ENCODE measurements at places on chromosomes 1 and 21.

- DNase-seq: no peak
Measured at GRCh38 chr1:8598060-8598724, 219.2 kb downstream of the RERE start.

GRCh38 chr1:79741720-79742421 lies 735.3 kb upstream of the ADGRL4 start:
- DNase-seq: no peak

DNA sequence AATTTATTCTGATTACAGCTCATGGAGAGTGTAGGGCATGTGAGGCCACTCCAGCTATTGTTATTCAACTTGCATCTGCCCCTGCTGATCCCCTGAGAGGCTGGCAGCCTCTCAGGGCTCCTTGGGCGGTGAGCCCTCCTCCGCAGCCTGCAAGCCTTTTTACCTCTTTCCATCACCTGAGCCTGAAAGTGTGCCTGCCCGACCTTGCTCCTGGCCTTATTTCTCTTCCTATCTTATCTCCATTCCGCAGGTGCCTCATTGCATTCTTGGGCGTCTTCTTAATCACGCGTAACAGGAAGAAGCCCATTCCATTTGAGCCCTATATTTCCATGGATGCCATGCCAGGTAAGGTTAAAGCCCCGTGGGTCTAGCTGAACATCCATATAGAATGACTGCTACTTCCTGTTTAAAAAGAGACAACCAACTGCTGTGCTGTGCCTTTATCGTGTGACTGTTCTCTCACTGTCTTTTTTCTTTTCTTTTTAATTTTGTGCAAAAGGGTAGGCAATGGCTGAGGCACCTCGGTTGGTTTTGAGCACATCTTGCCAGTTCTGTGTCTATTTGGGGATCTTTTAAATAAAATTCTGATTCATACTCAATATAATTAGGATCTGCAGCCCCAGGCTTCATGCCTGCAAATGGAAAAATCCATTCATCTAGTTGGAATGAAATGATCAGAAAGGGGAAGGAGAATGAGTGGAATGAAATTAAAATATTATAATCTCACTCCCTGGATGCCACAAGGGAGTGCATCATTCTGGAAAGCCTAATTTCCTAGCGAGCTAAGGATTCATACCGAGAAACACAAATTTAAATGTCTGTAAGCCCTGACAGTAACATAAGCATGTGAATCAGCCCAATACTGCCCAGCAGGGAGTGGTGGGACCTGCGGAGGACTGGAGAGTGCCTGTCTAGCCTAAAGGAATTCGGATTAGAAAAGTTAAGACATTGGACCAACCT lies 38.6 kb upstream of the RCAN3 start:
- DNase-seq: no peak

- no peak for DNase-seq
Measured at GRCh38 chr1:60637651-60638050, 444.7 kb upstream of the NFIA start.

GRCh38 chr1:90706437-90707362 lies 10.4 kb downstream of the BARHL2 start:
- no peak for DNase-seq

GRCh38 chr1:223829678-223830077 lies 16.1 kb downstream of the TP53BP2 start:
- no peak for DNase-seq

GRCh38 chr1:163842571-163842970 lies 520.8 kb downstream of the NUF2 start:
- no peak for DNase-seq

- DNase-seq: no peak
Measured at GRCh38 chr1:50610563-50610962, 187.3 kb upstream of the DMRTA2 start.

DNA sequence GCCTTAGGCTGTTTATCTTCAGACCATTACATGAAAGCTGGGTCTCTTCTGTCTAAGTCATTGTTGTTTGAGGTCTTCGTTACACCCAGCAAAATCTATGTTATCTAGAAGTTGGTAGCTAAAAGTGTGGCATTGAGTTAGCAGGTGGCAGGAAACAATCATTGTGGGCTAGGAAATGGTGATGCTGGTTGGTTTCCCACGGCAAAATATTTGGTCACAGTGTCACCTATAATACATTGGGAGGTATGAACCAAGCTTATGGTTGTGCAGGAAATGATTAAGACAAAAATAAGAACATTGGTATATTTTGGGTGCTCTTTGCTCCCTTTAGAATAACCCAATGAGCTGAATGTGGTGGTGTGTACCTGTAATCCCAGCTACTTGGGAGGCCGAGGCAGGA lies 169.7 kb downstream of the TRIM33 start:
- DNase-seq: no peak

GRCh38 chr1:35762141-35762540 lies 7.6 kb downstream of the CLSPN start:
- no peak for DNase-seq

DNA sequence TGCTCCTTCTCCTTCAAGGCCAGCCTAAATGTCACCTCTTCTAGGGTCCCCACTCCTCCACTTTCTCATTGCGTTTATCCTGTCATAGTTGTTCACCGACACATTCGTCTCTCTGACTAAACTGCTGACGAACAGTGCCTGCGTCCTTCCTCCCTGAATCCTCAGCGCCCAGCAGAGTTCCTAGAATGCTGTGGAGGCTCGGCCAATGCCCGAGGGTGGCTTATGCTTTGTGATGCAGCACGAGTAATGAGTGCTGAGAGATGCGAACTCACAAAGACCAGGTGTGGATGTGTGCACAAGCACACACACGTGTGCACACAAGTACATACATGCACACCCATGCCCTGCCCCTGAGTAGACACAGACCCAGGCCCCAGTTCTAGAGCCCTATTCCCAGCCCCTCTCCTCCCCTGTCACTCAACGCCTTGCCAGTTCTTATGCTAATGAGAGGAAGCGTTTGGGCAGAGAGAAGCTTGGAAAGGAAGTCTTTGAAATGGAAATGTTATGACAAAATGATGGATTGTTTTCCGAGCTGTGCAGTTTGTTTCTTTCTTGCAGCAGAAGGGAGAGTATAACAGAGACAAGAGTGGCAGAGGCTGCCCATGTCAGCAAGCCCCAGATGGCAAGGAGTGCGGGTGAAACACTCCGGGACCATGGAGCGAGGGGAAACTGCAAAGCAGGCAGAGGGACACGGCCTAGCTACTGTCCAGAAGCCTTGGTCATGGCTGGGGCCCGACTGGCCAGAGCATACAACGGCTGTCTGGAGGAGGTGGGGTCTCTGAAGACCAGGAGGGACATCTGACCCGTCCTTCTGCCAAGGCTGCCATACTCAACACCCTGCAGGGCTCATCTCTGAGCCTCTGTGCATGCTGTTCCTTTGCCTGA lies 24.2 kb downstream of the KCNA10 start:
- no peak for DNase-seq

DNA sequence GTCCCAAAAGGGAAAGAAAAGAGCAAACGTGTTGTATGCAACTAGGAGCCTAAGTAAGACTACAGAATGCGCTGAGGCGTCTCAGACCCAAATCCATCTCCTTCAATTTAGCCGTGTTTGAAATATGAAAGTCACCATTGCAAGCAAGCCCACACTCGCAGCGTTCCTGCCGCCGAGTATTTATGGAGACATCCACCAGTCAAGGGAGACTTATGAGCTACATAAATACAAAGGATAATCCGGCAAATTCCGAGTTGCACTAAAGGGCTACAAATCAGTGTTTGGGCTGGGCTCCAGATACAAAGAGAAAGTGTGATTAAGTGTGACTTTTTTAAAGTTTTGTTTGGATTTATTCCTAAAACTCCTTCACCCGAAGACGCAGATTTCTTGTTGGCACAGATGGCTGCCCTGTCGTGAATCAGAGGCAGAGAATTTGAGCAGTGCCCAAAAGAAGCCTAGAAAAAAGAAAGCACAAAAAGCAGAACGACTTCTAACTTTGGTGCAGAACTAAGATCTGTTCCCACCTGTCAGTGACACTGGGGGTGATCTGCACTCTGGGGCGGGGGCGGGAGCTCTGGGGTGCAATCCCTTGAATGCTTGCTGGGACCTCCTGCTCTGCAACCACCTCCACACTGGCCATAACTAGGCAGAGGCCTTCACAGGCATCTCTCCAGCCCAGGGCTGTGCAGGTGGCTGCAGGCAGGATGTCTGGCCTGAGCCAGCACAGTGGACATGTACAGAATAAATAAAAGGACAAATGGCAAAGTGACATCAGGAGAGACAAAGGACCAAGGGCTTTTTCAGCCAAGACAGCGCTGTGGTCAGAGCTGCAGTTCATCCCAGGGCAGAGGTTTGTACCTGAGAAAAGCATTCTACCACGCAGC lies 489.7 kb downstream of the NPHP4 start:
- no peak for DNase-seq

GRCh38 chr1:167076136-167076710 lies 14.0 kb downstream of the GPA33 start:
- no peak for DNase-seq

- DNase-seq: no peak
Measured at GRCh38 chr1:182656842-182657397, 27.5 kb downstream of the RGS8 start.

DNA sequence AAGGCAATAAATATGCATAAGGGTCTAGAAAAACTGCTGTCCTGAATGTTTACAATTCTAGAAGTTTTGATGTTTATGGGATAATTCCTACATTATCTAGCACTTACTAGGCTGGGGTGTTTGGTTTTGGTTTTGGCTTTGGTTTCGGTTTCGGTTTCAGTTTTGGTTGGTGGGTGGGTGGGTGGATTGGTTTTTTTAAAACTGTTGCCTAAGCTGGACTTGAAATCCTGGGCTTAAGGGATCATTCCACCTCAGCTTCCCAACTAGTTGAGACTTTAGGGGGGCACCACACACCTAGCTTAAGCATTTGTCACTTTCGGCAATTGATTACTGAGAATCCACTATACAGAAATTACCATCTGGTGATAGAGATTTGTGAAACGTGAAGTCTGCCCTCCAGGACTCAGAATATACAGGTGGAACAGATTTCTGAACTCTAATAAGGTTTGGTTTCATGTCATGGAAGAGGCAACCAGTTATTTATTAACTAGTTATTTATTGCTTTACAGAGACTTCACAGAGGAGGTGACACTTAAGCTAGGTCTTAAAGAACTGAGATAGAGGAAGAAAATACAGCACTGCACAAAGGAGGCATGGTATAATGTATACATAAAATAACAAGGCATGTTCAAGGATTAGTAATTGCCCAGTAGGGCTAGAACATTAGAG lies 69.6 kb downstream of the PIK3R3 start:
- no peak for DNase-seq

DNA sequence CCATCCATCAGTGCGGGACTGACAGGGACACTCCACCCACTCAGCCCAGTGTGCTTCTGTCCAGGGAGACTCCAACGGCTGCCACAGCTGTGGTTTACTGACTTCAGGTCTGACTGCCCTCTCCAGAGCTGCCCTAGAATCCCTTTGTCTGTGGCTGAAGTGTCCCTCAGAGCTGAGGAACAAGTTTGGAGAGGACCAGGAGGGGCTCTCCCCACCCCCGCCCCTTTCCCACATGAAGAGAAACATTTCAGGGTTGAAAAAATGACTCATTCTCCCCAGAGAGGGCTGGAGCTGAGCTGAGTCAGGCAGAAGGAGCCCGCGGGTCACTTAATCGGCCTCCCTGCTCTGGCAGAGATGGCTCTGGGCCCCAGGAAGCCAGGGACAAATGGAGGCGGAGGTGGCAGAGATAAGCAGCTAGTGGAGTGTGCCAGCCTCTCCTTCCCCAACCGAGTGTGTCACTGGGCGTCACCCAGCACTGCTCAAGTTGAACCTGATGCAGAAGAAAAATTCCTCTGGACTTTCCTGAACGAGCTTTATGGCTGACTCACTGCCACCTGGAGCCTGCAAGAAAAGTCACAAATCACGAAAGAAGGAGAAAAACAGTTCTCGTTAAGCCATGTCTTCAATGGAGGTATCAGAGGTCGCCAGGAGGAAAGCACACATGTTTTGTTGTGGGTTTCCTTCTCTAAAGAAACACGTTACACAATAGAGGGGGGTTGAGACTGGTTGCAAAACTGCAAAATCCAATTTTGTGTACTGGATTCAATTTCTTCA lies 34.3 kb upstream of the ECE1 start:
- no peak for DNase-seq

DNA sequence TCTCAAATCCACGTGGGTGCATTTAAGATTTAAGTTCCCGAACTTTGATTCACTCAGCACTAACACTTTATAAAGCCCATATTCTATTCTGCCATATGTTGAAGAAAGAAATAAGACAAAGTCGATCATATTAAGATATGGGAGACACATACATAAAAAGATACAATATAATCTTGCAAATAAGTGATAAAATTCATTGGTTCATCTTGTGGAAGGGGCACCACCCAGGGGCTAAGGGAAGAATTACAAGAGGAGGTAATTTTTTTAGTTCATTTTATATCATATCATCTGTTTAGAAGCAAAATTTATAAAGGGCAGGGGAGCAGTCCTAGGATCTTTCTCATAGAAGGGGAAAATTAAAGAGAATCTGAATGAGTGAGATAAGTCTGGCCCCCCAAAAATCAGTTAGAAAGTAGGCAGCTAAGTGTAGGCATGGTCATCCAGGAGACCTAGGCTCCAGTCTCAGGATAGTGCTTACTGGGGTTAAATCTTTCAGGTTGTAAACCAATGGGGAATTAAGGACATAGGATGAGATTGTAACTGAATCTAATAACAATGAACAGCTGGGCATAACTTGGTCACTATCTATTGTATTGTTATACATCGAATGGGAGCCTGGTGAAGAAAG lies 124.2 kb upstream of the L1TD1 start:
- no peak for DNase-seq

GRCh38 chr21:42806509-42807140 lies 72.7 kb downstream of the WDR4 start:
- DNase-seq: no peak

- DNase-seq: no peak
Measured at GRCh38 chr1:228977741-228978140, 242.5 kb downstream of the RHOU start.

GRCh38 chr1:58397187-58397820 lies 149.2 kb downstream of the OMA1 start:
- no peak for DNase-seq

GRCh38 chr1:7046314-7046713 lies 261.1 kb downstream of the CAMTA1 start:
- DNase-seq: no peak

DNA sequence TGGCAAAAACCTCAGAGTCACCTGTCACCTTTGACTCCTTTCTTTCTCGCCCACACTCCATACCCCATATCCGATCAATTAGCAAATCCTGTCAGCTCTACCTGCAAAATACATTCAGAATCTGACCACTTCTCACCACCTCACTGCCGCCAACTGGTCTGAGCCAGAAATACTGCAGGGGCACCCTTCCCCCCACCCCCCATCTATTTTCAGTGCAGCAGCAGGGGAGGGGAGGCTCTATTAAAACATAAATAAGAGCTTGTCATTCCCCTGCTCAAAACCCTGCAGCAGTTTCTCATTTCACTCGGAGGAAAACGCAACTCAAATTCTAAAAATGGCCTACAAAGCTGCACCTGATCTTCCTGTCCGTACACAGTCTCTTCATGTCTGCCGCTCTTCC lies 3.9 kb downstream of the PKLR start:
- DNase-seq: no peak

GRCh38 chr1:234987415-234988154 lies 141.1 kb downstream of the TOMM20 start:
- DNase-seq: no peak

- no peak for DNase-seq
Measured at GRCh38 chr21:28761674-28762356, 230.9 kb downstream of the LTN1 start.

- DNase-seq: no peak
Measured at GRCh38 chr21:22573834-22574233, 1575.6 kb downstream of the NCAM2 start.

GRCh38 chr1:172980456-172980855 lies 70.3 kb downstream of the TNFSF18 start:
- DNase-seq: no peak
